Activated naive CD4-positive, alpha-beta T cell treated with anti-CD3 and anti-CD28 coated beads, Interleukin-2, amount 10 ng/mL, durations not matched to agents 7 days and 5 days (primary cell): ENCODE measurements at places on chromosomes 13 and 19.

- no peak for DNase-seq
Observed at GRCh38 chr13:110254751-110255553, 52.0 kb downstream of the COL4A1 start.

- peak; percentile 91 for DNase-seq
Observed at GRCh38 chr19:5138606-5139582, 170.0 kb downstream of the KDM4B start.

DNA sequence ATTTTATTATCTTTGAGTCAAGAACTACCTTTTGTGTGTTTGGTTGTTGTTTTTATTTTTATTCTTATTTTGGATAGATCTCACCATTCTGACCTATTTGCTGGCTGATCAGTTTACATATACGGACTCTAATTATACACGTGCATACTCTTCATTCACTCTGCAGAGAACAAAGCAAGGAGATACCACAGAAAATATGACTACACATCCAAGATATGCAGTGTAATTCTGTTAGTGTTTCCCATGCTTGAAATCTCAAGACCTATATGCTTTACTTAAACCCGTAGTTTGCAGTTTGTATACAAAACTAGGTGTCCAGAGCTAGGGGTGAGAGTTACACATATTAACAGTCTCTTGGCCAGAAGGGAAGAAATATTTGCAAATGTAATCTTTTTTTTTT, 205.5 kb downstream of the DCLK1 start:
- DNase-seq: no peak

DNA sequence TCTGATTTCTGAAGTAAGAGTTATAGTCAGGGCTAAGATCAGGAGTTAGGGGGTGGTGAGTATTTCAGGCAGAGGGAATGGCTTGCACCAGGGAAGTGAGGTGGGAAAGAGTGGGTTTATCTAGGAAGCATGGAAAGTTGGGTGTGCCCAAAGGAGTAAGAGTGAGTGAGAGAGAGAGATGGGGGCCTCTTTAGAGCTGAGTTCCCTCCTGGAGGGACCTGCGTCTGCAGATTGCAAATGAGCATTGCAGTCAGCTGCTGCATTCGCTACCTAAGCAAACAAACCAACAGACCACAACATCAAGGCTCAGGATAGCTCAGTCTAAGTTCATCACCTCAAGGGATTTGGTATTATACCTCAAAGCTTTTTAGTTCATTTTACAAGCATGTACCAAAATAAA, 405.8 kb downstream of the FGF9 start:
- DNase-seq: no peak

DNA sequence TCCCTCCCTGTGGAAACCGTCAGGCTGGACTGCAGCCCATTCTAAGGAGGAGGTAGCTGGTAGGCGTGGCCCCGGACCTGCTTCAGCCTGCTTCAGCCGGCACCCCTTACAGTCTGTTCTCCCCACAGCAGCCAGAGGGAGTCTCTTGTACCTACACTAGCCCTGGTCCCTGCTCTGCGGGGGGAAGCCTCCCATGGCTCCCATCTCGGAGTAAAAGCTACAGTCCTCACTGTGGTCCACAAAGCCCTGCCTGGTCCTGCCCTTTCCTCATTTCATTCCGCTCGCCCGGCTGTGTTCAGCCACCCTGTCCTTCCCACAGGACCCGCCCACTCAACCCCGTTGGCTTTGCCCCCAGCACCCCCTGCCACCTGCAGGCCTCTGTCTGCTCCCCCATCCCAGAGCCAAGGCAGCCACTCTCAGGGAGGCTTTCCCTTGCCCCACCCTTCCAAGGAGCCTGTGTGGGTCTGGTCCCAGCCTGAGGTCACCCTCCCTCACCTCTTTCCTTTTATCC, 1.3 kb downstream of the PGLYRP1 start:
- no peak for DNase-seq

GRCh38 chr13:45412274-45413049, 5.7 kb downstream of the SLC25A30 start:
- no peak for DNase-seq

GRCh38 chr13:110121422-110122083, 185.4 kb downstream of the COL4A1 start:
- no peak for DNase-seq

DNA sequence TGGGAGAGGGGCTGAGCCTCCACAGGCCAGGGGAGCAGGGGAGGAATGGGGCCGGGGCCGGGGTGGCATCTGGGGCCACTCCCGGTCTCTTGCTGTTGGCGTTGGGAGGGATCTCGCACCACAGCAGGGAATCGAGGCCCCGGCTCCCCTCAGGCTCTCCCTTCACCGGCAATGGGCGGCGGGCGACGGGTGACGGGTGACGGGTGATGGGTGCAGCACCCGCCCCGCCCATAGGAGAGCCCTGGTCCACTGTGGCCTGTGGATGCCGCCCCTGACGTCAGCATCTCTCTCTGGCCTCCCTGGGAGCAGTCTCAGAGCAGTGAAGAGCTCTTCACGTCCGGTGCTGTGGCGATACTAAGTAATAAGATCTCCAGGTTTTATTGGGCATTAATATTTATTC, 133.6 kb downstream of the KDM4B start:
- no peak for DNase-seq

GRCh38 chr19:41192574-41193429, at the start of gene CYP2S1:
CYP2S1 (plus strand) TSS chr19:41193219; CDS start chr19:41193265, 46 bp downstream.
- peak; percentile 55 for DNase-seq

- DNase-seq: no peak
Observed at GRCh38 chr13:50026788-50027473, 11.7 kb downstream of the KCNRG start.
